AG04449 (cell line): ENCODE measurements at places on chromosomes 12 and 14.

GRCh38 chr14:20679907-20680306 is 4.5 kb upstream of the RNASE4 start:
- DNase-seq: no peak

GRCh38 chr14:83883732-83884131 is 1646.2 kb upstream of the FLRT2 start:
- DNase-seq: no peak

GRCh38 chr12:70367258-70368141 is 1.4 kb downstream of the KCNMB4 start:
- DNase-seq: no peak

- DNase-seq: no peak
These were observed 139.5 kb downstream of the TMEM121 start for GRCh38 chr14:105665951-105666277.

- DNase-seq: no peak
These were observed 32.7 kb downstream of the RBM25 start for GRCh38 chr14:73091044-73091443.

DNA sequence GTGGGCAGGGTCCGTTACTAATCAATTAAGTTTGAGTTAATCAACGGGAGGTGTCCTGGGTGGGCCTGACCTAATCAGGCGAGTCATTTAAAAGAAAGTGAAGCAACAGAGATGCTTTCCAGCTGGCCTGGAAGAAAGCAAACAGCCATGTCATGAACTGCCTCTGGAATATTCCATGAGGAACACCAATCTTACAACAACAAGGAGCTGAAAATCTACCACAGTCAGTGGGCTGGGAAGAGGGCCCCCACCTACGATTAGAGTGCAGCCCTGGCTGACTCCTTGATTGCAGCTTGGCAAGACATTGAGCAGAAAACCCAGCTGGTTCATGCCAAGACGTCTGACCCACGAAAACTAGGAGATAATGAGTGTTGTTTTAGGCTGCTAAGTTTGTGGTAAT is 56.2 kb downstream of the SSPN start:
- DNase-seq: no peak

DNA sequence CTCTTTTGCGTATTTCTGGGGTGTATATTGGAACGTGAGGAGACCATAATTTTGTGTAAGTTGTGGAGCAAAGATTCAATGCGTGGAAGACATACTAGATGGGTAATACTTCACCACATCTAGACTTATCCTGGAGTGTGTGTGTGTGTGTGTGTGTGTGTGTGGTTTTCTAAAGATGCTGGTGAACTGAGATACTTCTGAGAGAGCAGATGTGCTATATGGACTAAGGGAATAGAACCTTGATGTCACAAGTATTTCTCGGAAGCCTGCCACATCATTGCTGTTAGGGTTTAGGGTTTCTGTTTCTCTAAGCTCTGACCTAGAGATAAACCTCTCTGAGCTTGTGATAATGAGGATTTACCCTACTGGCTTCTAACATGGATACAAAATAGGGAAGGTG is 138.8 kb downstream of the DACT1 start:
- no peak for DNase-seq

DNA sequence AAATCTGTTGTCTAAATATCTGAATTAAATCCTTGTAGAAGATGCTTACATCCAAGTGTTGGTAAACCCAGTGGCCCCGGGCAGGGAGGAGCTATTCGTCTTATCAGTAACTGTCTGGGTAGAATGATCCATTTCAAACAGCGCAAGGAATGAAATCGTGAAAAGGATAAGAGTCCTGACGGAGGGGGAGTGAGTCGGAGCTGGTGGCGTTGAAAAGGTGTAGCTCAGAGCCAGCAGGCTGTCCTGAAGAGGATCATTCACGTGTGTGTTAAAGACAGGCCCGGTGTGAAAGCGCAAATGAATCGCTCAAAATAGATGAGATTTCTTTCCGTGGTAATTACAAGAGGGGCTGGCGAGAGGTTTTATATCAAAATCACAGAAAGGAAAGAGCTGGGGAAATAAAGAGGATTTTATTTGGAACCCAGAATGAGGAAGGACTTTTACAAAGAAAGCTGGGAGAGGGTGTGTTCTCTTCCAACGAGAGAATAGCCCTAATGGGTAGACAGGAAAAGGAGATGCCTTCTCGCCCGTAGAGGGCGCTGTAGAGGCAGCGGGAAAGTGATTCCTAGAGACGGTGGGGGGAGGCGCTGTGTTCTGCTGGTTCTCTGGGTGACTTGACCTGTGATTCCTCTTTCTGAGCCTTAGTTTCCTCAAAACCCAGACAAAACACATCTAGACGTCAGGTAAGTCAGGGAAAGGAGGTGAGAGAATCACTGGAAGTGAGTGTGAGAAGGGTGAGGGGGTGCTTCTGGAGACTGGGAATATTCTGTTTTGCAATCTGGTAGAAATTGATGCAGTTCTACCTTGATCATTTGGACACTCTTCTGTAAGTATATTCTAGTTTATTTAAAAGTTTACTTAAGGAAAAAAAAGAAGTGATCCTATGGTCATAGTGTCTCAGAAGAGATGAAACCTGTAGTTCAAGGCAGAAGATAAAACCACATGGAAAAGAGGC is 39.3 kb downstream of the SRRM4 start:
- DNase-seq: no peak

GRCh38 chr12:60012659-60013058 is 416.8 kb downstream of the SLC16A7 start:
- no peak for DNase-seq

DNA sequence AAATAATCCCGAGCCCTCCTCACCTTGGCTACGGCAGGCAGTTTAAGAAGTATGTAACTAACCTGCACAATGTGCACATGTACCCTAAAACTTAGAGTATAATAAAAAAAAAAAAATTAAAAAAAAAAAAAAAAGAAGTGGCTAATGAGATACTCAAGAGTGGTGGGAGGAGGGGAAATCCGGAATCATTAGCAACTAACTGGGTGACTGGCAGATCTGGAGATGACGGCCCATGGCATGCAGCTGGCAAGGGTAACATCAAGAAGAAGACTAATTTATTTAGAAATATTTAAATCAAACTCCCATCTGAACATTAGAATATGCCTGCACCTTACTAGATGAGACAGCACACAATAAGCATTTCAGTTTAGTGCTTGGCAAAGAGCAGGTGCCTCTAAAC is 52.3 kb upstream of the TMCC3 start:
- DNase-seq: no peak

GRCh38 chr12:2959505-2960389 is 550 bp downstream of the TEAD4 start:
- no peak for DNase-seq

- DNase-seq: no peak
These were observed 188.4 kb downstream of the MSRB3 start for GRCh38 chr12:65466911-65467310.

DNA sequence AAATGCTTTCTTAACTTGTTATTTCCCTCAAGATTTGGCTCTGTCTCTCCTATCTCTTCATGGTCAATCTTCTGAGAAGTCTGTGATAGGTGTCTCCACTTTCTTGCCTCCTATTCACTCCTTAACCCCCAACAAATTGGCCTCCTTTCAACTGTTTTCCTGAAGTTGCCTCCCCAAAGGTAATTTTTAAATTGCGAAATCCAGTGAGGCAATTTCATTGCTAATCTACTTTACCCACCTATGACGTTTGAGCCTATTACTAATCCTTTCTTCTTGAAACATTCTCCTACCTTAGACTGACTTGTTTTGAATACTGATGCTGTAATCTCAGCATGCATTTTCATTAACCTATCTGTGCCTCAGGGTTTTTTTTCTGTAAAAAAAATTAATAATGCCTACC is 6.0 kb upstream of the KCNH5 start:
- no peak for DNase-seq

DNA sequence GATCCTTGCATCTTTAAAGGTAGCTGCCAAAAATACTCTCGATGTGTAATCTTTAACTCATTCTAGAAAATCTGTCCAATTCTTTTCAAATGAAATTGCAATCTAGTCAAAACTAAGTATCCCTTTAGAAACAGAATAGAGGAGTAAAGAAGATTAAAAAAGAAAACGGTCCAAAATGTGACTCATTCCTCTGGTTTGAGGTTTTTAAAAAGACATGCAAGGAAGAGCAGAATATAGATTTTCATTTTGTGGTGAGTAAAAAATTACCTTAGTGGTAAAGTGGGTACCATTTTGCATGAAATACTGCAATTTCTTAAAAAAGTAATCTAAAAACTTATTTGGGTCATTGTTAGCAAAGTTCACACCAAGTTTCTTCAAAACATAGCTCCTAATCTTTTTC is 108.4 kb downstream of the BRMS1L start:
- no peak for DNase-seq

GRCh38 chr14:85530626-85531025 is 682 bp downstream of the FLRT2 start:
- DNase-seq: no peak

GRCh38 chr14:52874389-52874788 is 76.5 kb downstream of the FERMT2 start:
- no peak for DNase-seq

GRCh38 chr14:92952481-92953298 is 29.7 kb downstream of the CHGA start:
- no peak for DNase-seq

- no peak for DNase-seq
These were observed 69.4 kb upstream of the NUDT4 start for GRCh38 chr12:93308281-93308680.

DNA sequence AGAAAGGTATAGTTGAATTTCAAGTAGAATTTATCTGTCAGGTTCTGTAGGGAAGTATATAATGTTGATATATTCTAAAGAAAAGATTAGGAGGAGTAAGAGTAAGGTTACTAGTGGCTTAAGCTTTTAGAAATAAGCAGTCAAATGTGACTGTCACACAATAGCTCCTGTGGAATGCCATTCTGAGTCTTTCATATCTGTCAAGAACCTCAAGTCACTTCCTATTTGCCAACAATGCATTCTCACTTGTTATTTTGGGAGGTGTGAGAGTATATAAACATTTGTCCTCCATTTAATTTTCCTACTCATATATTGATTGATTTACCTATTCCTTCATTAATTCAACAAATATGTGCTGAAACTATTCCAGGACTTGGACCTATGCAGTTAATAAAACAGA is 11.7 kb downstream of the CLEC9A start:
- DNase-seq: no peak

GRCh38 chr12:27335364-27336281 is 3.0 kb downstream of the BMAL2 start:
- DNase-seq: no peak

- no peak for DNase-seq
These were observed 34.2 kb upstream of the KICS2 start for GRCh38 chr12:64256166-64256800.

DNA sequence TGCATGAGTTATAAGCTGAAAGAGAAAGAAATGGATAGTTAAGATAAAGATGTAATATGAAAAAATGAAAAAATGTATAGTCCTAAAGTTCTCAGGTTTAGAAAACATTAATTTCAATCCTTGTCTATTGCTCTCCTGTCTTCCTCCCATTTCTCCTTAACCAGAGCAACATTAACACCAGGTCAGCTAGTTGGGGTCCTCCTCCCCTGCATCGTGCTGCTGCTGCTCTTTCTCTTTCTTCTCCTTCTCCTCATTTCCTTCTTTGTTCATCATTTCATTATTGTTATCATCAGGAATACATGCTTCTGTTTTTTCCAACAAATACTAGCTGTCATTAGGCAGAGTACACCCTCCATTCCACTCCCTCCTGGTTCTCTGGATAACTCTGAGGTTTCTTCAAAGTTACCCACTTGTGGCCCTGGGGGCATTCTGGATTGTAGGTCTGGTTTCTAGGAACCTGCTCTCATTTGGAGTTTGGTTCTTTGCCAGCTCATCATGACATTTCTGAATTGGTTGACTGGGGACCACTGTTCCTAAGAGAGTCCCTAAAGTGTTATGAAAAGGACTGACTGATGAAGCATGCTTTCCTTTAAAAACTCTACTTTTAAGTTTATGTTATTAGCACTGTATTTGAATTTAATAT is 17.0 kb downstream of the ACSS3 start:
- no peak for DNase-seq

GRCh38 chr12:53659571-53659981 is 16.3 kb downstream of the ATP5MC2 start:
- DNase-seq: no peak

GRCh38 chr14:35384455-35385041 is 20.0 kb downstream of the NFKBIA start:
- DNase-seq: peak; percentile 90

DNA sequence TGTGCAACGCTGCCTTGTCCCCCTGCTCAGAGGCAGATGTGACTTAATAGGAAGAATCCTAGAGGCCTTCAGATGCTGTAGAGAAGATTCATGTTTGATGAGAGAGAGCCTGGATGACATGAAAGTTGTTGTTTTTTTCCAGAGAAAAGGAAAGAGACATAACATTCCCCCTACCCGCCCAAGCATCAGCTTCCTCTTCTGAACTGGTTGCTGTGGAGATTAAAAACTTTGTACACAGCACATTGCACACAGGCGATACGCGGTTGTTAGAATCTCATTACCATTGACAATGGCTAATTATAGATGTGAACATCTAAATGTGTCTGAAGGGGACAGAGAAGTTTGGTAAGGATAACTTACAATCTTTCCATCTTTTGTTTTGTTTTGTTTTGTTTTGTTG is 13.6 kb upstream of the ETFBKMT start:
- no peak for DNase-seq

GRCh38 chr14:100362311-100362927 is 39.3 kb downstream of the SLC25A47 start:
- DNase-seq: no peak

- DNase-seq: no peak
These were observed 18.6 kb downstream of the LRTM2 start for GRCh38 chr12:1838994-1839365.

GRCh38 chr12:47080725-47081502 is 1.2 kb upstream of the AMIGO2 start:
- DNase-seq: no peak

GRCh38 chr12:114992443-114992842 is 308.5 kb upstream of the TBX3 start:
- no peak for DNase-seq

DNA sequence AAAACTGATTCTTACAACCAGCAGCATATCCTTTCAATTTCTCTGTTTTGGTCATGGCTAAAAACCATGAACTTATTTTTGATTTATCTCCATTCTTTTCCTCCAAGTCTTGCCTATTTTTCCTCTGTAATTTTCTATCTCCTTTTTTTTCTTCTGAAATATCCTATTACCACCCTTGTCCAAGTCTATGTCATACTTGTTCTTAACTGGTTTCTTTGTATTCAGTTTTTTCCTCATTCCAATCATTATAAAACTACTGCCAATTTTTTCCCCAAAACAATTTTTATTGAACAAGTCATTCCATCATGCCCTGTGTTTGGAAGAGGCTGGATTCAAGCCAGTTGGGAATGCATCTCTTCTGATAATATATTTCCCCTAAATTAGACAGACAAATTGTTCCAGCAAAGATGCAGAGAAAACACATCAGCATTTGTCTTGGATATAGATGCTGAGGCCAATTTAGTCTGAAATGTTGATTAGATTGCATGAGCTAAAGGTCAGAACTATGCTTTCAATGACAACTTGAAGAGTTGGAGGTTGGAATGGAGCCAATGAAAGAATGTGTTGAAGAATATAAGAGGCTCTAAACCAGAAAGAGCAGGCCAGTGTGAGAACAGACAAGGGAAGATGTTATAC is 30.7 kb downstream of the OTOGL start:
- DNase-seq: no peak
